ENCODE measurements at places on chromosomes 4 and X.
A peak's percentile ranks its signal among the peaks of the same experiment; 100 is the strongest.

DNA sequence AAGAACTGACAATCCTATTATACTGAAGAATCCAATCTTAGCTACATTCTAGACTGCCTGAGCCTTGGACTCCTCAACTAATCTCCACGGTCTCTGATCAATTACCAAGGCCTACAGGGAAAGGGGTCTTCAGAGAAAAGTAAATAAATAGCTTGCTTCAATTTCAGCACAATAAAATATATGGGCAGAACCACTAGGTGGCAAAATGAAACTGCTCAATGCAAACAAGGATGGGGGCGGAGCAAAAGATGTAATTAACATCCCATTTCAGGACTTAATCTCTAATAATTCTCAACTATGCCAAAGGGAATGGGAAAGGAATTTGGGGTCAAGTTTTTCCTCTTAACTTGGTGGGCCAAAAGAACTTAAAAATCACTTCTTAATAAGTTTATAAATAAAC is 78.4 kb upstream of the MAP3K15 start:
- DNase-seq = peak; percentile 11

GRCh38 chr4:68617003-68617698 is 41.0 kb upstream of the UGT2B17 start:
- no peak for DNase-seq

- DNase-seq = no peak
These were observed 23.9 kb downstream of the HMX1 start for GRCh38 chr4:8847764-8848163.

- DNase-seq = no peak
These were observed 83.6 kb downstream of the MXRA5 start for GRCh38 chrX:3262901-3263300.

DNA sequence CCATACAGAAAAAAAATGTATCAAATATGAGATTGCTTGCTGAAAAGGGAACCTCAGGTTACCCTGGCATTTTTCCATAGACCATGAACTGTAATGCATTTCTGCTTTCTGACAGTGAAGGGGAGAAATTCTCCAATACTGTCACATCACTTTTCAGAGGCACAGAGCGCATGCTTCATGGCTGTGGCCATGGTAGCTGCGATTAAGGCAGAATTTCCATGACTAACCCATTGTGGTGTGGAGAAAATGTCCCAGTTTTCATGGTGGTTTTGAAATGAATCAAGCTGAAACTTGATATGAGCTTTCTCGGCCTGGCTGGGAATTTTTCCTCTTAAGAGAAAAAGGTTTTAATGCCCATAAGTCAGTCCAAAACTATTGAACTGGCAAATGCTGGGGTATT is 39.5 kb upstream of the MAP3K15 start:
- no peak for DNase-seq

DNA sequence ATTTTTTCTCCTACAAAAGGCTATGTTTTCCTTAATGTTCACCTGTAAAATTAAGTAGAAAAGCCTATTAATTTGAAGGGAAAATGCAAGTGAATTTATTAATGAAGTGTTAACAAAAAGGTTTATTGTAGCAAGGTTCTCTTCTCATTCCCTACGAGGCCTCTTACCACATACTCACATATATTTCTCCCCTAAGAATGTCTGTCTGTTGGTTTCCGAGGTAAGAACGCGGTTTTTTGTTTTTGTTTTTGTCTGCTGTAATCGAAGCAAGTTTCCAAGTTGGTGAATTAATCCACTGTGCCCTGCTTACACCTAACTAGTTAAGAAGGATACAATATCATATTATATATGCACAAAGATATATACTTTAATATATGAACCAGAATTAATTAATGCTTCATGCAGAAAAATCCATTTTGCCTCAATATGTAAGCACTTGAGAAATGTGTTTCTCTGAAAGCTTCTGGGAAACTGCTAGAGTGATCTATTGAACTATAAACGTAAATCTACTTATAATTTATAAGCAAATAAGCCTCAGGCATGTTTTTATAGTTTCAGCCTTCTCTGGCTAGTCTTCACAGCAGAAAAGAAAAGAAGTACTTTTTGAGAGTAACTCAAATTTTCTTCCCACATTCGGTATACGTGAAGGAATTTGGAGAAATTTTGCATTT is 120.8 kb downstream of the EGF start:
- no peak for DNase-seq

DNA sequence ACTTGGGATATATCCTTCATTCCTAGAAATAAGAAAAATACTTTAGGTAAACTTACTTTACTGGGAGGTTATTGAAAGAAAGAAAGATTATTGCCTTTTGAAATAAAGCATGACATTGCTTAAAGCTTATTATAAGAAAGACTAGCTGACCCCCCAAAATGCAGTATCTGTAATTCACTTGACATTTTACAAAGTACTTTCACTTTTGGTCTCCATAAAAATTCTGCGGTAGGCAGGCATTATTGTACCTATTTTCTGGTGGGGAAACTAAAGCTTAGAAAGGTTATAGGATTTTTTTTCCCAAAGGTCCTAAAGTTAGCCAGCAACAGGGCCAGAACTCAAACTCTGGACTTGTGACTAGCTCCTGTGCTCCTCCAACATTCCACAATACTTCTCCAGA is 29.7 kb upstream of the TXK start:
- no peak for DNase-seq

GRCh38 chr4:155173371-155173770 is 35.1 kb upstream of the NPY2R start:
- DNase-seq = no peak

- peak; percentile 1 for DNase-seq
These were observed 66.1 kb downstream of the KLHL4 start for GRCh38 chrX:87583679-87584078.

- no peak for DNase-seq
These were observed 155.5 kb upstream of the BMP3 start for GRCh38 chr4:80874979-80875378.

DNA sequence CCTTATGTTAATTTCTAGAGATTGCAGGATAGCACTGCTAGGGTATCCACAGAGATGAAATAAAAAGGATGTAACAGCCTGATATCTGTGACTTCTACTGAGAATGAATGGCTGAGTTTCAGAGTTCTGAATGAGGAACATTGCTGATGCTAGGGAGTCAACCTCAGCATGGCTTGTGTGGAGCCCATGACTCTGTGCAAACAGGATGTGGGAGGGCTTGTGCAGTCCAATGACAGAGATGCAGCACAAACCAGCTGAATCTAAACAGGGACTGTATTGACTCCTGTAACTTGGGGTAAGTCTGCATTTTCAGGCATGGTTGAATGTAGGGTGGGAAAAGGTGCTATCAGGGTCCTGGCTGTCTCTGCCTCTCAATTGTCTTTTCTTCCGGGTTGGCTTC is 5.3 kb upstream of the RASL11B start:
- DNase-seq = no peak

DNA sequence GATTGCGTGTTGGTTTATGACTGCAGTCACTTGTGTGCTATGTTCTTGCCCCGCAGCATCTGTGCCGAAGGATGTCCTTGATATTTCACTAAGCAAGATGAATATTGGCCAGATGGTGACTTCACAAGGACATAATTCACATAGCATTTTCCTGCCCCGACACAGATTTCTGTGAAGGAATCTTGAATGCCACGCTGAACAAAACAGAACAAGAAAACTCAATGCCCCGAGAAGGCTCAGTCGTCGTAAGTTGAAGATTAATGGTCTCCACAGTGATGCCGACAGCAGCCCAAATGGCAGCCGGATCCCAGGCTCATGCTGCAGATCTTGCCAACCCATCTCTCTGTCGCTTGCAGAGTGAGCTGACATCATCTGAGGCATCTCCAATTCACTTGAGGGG is 145.9 kb downstream of the CPEB2 start:
- peak; percentile 3 for DNase-seq

GRCh38 chrX:135890087-135890585 is 3.1 kb downstream of the CT45A10 start:
- no peak for DNase-seq

DNA sequence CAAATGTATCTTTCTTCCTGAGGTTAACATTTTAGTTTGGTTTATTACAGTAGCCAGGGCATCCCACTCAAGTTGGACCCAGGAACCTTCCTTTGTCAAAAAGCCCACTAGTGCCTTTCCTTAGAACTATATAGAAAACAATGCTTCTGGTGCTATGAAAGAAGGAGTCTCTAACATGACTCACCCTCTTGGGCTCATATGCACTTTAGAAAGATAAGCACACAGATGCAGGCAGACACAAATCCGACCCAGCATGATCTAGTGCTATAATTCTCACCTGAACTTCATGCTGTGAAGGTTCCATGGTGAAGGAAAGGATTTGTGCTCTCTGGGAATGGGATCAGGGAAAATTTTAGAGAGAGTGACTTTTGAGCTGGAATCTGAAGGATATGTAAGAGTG is 289.4 kb downstream of the ANKRD50 start:
- DNase-seq = no peak

All from SK-N-DZ (cell line).